ENCODE measurements at places on chromosomes 1 and 21.
A peak's percentile ranks its signal among the peaks of the same experiment; 100 is the strongest.

DNA sequence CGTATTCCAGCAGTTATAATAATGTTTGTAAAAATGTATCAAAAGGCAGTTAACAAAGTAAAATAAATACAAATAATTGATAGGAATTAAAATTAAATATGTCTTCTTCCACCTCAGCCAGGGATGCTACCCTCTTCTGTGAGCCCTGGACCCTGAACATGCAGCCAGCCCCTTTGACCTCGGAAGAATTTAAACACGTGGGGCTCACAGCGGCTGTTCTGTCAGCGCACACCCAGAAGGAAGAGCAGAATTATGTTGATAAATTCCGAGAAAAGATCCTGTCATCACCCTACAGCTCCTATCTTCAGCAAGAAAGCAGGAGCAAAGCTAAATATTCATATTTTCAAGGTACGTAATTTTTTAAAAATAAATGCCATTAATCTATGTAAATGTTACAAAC is 26.5 kb downstream of the UTS2 start:
- DNase-seq = no peak

GRCh38 chr1:53899206-53899628 is 5.2 kb downstream of the DIO1 start:
- peak; percentile 60 for DNase-seq

DNA sequence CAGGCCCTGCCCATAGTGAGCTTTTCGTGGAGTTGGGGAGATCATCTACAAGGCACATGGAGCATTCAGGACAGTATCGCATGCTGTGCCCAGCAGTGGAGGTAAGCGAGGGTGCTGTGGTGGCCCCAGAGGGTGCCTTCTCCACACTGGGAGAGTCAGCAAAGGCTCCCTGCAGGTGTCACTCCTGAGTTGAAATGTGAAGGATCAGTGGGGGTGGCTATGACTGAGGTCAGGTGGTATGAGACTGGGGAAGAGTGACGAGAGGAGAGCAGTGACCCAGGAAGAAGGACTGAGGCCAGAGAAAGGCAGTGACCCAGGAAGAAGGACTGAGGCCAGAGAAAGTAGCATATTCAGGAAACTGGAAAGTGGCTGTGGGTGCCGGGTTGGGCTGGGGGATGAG is 53.0 kb downstream of the SPAG17 start:
- no peak for DNase-seq

GRCh38 chr1:5267603-5268235 is 613.3 kb downstream of the AJAP1 start:
- DNase-seq = no peak

DNA sequence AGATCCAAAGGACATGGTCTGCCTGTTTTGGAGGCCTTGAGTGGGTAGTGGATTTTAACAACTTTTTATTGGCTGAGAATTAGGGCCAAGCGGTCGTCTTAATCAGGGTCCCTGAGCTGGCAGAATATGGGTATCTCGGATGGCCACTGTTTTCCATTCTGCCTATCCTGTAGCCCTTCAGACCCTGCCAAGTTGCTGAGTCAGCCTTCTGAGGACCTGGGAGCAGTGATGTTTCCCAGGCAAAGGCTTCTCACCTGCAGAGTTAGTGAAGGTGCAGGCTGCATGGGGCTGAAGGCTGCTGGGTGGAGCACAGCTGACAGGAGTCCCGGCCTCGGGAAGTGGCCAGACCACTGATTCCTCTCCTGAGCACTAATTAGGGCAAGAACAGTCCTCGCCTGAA is 11.4 kb downstream of the RASSF5 start:
- no peak for DNase-seq

- DNase-seq = no peak
Observed at GRCh38 chr1:185158800-185159199, 1.8 kb downstream of the SWT1 start.

DNA sequence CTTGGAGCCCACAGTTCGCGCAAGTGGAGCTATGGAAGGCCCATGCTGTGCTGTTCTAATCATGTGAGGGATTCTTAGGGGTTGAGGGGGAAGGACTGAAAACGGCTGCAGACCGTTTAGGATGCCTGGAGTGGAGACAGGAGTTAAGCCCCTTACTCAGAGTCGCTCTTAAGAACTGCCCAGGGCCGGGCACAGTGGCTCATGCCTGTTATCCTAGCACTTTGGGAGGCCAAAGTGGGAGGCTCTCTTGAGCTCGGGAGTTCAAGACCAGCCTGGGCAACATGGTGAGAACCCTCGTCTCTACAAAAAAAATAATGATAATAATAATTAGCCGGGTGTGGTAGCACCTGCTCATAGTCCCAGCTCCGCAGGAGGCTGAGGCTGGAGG is 1.1 kb downstream of the ZNF672 start:
- no peak for DNase-seq

GRCh38 chr1:49104575-49104974 is 327.9 kb upstream of the BEND5 start:
- no peak for DNase-seq

- peak; percentile 29 for DNase-seq
Observed at GRCh38 chr1:67752306-67752705, 67.3 kb downstream of the GADD45A start.

GRCh38 chr21:45453308-45453950 is 48.5 kb downstream of the COL18A1 start:
- no peak for DNase-seq

GRCh38 chr1:226548256-226549093 is at the start of gene STUM:
TSS of gene STUM (plus strand) at chr1:226548764. CDS start at chr1:226548905, 141 bp downstream.
- peak; percentile 23 for DNase-seq

DNA sequence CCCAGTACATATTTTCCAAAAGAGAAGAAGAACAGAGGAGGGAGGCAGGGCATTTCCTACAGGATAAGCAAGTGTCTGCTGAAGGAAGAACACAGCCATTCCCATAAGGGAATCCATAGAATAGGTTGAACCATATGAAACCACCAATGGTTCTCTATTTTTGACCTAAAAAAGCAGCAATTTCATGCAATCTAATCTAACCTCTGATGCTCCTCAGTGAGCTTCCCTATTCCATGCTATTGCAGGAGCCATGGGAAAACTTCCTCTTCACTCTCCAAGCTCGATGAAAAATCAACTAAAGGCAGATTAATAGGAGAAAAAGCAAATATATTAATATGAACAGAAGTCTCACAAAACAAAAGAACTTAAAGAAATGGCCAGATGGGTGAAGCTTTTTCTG is 50.5 kb downstream of the SIPA1L2 start:
- DNase-seq = no peak

GRCh38 chr1:17301767-17302166 is 6.2 kb upstream of the PADI4 start:
- DNase-seq = no peak

DNA sequence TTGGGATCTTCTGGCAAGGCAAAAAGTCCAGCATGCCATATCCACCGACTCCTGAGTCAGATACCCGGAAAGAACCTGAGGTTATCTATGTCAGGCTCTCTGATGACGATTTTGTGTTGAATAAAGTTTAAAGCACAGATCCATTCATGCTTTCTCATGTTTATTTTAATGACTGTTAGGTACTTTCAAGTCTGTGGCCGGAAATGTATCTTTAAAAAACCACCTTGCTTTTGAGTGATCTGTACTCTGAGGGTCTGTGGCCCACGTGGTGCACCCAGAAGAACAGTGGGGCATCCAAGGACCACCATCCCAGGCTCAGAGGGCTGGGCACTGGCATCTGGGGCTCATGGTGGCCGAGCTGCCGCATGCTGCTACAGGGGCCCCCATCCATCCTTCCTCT is 30.1 kb upstream of the VASH2 start:
- DNase-seq = no peak

All from AG10803 (cell line).